ENCODE measurements at places on chromosomes 6 and 20. TPM values are rescaled to one million over a fixed set of nuclear protein-coding genes. Genes with fewer than 3 reads are reported as not detected.

DNA sequence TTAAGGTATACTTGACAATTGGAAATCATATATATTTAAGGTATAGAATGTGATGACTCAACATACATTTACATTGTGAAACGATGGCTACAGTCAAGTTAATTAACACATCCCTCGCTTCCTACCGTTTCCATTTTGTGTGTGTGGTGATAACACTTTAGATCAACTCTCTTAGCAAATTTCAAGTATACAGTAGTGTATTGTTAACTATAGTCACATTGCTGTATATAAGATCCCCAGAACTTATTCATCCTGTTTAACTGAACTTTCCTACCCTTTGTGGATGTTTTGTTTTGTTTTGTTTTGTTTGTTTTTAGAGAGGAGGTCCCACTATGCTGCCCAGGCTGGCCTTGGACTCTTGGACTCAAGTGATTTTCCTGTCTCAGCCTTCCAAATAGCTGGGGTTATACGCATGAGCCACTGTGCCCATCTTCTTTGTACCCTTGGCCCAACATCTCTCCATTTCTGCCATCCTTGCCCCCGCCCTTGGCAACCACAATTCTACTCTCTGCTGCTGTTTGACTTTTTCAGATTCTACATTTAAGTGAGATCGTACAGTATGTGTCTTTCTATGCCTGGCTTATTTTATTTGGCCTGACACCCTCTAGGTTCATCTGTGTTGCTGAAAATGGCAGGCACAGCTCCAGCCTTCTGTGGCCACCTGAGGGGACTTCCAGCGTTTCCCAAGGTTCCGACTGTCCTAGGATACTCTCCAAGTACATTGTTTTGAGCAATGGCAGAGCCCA lies 90.5 kb upstream of the SNX9 start:
- H3K36me3 ChIP-seq = peaks cover 1% of the 10 kb centered on the region
- peaks cover 9% of the 10 kb centered on the region for H3K27me3 ChIP-seq
- no peak for DNase-seq
- no peak overlapping the region for H3K27ac ChIP-seq
- H3K4me1 ChIP-seq = no peaks in the 10 kb centered on the region
- no peak overlapping the region for H3K4me3 ChIP-seq

DNA sequence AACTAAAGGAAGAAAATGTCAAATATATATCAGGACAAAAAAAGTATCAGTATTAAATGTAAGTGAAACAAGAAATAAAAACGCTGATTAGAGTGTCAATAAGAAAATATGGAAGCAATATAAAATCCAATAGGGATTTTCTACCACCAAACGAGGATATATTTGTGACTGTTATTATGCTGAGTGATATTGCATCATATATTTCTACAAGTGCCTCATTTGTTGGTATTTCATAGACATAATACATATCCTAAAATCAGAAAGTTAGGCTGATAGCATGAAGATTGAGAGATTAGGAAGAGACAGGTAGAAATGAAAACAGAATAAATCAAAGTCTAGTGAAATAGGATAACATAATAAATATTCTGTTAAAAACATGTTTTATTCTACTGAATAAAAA lies 429.2 kb upstream of the IRAK1BP1 start:
- no peak overlapping the region for H3K4me3 ChIP-seq
- no peaks in the 10 kb centered on the region for H3K36me3 ChIP-seq
- no peaks in the 10 kb centered on the region for H3K4me1 ChIP-seq
- H3K27ac ChIP-seq = no peak overlapping the region

DNA sequence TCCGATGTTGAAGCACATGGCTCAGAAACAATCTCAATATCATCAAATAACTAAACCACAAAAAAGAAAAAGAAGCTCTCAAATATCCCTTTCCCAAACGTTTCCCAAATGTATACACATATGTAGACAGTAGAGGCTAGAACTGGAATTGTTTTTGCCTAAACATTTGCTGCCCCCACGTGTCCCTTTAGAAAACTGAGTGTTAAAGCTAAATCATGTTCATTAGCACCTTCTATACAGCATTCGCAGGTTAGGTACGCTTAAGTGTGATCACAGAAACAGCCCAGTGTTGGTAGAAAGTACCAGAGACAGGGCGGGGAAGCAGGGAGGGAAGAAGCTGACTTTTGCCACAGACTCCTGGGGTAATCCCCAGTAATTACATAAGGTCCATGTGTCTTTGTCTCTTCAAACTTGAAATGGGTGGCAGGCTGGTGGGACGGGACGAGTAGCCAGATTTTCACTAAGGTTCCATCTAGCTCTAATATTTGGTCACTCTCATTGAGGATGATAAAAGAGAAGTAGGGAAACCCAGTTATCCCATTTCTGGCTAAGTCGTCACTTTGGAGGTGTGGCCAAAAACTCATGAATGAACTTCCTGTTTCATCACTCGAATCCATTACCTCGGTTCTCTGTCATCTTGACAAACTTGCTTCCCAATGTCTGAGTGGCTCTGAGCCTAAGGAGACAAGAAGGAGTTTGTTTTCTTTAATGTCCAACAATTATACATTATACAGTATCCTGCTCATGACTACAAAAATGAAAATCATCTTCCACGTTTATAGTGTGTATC lies 15.0 kb upstream of the TFAP2A start:
- H3K36me3 ChIP-seq = peaks cover 2% of the 10 kb centered on the region
- H3K27ac ChIP-seq = no peak overlapping the region
- no peak for DNase-seq
- H3K4me3 ChIP-seq = no peak overlapping the region
- peaks cover 27% of the 10 kb centered on the region for H3K4me1 ChIP-seq
- H3K27me3 ChIP-seq = peaks cover 38% of the 10 kb centered on the region

DNA sequence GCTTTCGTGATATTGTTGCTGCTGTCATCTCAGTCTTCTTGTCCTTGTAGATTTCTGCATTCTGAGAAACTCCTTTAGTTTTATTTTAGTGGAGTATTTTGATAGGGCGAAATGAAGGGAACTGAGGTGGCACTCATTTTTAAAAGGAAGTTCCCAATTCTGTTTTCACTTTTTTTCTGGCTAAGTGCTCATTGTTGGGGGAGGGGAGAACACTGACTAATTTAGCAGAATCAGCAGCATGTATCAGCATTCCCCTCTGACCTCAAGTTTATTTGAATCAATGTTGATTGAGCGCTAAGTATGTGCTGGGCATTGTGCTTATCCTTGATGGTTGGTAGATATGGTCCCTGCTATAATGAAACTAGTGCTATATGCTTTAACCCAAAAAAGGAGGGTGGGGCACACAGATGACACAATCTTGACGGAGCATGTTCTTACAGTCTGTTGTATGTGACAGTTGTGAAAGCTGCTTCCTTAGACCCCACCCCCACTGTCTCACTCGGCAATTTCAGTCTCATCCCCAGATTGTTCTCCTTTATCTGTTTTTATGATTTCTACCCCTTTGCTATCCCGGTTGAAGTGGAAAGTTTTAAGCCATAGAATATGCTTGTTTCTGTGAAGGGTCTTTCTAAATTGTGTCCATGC lies 262.4 kb downstream of the SOX4 start:
- H3K27me3 ChIP-seq = peaks cover 2% of the 10 kb centered on the region
- DNase-seq = no peak
- no peak overlapping the region for H3K4me3 ChIP-seq
- no peak overlapping the region for H3K27ac ChIP-seq
- peaks cover 5% of the 10 kb centered on the region for H3K4me1 ChIP-seq

- peaks cover 2% of the 10 kb centered on the region for H3K27me3 ChIP-seq
- H3K36me3 ChIP-seq = peaks cover 2% of the 10 kb centered on the region
- no peak overlapping the region for H3K4me3 ChIP-seq
Observed at GRCh38 chr20:53786071-53786444, 192.4 kb upstream of the ZNF217 start.

DNA sequence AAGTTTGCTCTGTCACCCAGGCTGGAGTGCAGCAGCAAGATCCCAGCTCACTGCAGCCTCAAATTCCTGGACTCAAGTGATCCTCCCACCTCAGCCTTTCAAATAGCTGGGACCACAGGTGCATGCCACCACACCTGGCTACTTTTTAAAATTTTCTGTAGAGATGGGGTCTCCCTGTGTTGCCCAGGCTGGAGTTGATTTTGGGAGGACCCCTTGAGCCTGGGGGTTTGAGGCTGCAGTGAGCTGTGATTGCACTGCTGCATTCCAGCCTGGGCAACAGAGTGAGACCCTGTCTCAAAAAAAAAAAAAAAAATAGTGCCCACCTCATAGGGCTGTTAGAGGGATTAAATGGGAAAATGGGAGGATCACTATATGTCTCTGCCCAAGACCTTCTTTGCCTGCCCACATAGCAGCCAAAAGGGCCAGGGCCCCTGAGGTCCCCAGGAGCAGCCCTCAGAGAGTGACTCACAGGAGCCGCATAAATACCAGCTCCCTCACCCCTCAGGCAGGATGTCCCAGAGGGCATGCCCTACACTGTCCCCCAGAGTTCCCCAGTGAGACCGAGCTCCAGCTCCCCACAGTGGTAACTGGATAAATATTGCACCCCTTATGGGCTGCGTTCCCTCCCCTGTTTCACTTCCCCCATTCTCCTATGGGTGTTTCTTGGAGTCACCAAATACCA lies 11.7 kb upstream of the MDGA1 start:
- H3K36me3 ChIP-seq = no peaks in the 10 kb centered on the region
- no peak for DNase-seq
- no peak overlapping the region for H3K27ac ChIP-seq

DNA sequence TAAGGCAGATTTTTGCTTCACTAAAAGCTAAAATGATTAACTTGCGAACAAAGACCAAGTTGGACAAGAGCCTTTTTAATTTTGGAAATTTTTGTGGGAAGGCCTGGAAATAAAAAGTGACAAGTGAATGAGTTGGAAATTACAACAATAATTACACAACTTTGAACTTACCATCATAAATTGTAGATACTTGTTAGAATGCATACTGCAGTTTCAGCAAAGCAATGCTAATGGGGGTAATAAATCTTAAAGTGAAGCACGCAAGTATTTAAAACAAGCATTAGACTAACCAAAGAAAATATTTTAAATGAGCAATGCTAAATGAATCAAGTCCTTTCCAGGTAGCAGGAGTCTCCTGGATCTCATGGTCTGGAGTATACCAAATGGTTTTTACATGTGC lies 83.2 kb upstream of the EYA4 start:
- no peak overlapping the region for H3K4me3 ChIP-seq
- no peaks in the 10 kb centered on the region for H3K4me1 ChIP-seq
- H3K27ac ChIP-seq = no peak overlapping the region
- no peaks in the 10 kb centered on the region for H3K36me3 ChIP-seq
- DNase-seq = no peak

DNA sequence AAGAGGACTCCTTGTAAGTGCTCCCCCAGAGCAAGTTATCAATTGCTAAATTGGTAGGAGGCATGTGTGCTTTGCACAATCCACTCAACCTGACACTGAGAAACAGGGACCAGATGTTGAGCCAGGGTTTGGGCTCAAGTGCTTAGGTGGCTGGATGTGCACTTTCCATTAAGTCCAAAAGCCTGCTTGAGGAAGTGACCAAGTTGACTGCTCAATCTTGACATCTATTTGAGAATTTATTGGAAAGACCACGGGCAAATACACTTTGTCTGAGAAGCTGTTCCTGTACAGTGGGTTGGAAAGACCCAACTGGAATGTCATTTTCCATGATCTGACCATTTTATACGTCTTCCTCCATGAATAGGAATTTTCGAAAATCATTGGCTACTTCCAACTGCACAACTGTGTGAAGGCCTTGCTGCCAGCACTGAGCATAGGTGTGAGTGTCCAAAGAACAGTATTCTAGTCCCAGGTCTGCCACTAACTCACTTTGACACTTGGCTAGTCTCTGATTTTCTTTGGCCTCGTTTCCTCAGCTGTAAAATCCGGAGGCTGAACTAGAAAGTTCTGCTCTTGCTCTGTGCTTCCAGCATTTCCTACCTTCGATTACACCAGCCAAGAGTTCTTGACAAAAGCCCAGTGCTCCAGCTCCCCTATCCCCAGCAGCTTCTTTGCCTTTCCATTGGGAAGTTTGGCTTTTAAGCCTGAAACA lies 186.9 kb upstream of the ECI2 start:
- no peaks in the 10 kb centered on the region for H3K4me1 ChIP-seq
- no peak overlapping the region for H3K4me3 ChIP-seq
- H3K36me3 ChIP-seq = no peaks in the 10 kb centered on the region
- H3K27ac ChIP-seq = no peak overlapping the region
- DNase-seq = no peak

GRCh38 chr6:89023591-89024441 lies 56.7 kb upstream of the PNRC1 start:
- no peaks in the 10 kb centered on the region for H3K36me3 ChIP-seq
- no peaks in the 10 kb centered on the region for H3K4me1 ChIP-seq
- no peak overlapping the region for H3K4me3 ChIP-seq

GRCh38 chr6:119757467-119757866 lies 407.9 kb upstream of the MAN1A1 start:
- no peak for DNase-seq
- no peaks in the 10 kb centered on the region for H3K36me3 ChIP-seq
- no peak overlapping the region for H3K27ac ChIP-seq
- no peaks in the 10 kb centered on the region for H3K4me1 ChIP-seq

Gene TTLL9
- total RNA-seq = not detected

DNA sequence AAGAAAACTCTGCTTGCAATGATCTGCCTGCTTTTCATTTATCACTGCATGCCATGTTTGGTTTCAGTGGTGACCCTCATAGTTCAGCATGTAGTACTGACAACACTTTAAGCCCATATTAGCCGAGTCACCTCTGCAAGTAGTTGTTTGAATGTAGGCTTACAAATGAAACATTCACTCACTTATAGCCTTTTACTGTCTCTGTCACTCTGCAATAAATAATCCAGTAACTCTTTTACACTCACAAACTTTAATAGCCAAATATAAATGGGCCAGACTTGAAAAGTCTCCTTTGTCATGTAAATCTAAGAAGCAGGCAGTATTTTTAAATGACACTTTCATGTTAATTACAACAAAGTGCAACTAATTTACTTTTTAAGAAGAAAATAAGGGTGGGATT lies 1460.0 kb upstream of the ADGRB3 start:
- no peaks in the 10 kb centered on the region for H3K36me3 ChIP-seq
- H3K27me3 ChIP-seq = no peaks in the 10 kb centered on the region
- H3K4me3 ChIP-seq = no peak overlapping the region
- no peaks in the 10 kb centered on the region for H3K4me1 ChIP-seq

- no peaks in the 10 kb centered on the region for H3K4me1 ChIP-seq
- no peak overlapping the region for H3K27ac ChIP-seq
- no peaks in the 10 kb centered on the region for H3K36me3 ChIP-seq
- H3K4me3 ChIP-seq = no peak overlapping the region
Observed at GRCh38 chr20:15332711-15333160, 995.3 kb upstream of the FLRT3 start.

Gene SLPI
- total RNA-seq = not detected

Gene CST2
- not detected for total RNA-seq

Measured in activated T-helper 1 cell treated with anti-CD3 and anti-CD28 coated beads, Interleukin-12 subunit alpha, Interleukin-12 subunit beta, Interleukin-2, Interleukin-4 antibody, amounts not matched to agents 30 ng/mL and 10 ng/mL and 1 ng/mL, durations not matched to agents 14 hours and 24 hours and 36 hours (primary cell).